ENCODE measurements at places on chromosomes 1 and 21.

GRCh38 chr1:5742032-5742431 is 250.2 kb downstream of the NPHP4 start:
- DNase-seq: no peak

- no peak for DNase-seq
These were observed 13.6 kb upstream of the LRRC3 start for GRCh38 chr21:44441581-44442265.

- no peak for DNase-seq
These were observed 428.8 kb downstream of the SMYD3 start for GRCh38 chr1:246078126-246078887.

DNA sequence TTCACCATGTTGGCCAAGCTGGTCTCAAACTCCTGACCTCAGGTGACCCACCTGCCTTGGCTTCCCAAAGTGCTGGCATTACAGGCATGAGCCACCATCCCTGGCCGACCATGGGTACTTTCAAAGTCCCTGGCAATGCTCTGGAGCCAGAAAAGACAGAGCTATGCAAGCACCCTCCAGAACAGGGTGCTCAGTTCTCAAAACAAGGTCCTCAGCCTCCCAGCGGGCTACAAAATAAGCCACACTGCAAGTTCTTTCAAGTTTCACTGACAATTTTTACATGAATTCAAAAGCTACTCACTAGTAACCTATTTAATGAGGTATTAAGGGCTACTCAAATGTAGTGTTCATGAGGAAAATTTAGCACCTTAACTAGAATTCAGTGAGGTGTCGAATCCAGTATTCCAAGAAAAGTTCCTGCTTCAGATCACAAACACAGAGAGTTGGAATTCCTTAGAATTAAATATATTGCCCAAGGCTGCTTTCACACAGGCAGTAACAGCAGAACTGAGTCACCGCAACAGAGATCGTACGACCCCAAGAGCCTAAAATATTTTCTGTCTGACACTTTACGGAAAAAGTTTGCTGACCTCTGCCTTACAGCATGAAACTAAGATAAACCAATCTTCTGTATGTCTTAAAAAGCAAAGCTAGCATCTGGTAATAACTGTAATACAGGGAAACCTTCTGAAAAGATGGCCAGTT is 60.7 kb downstream of the HSF2BP start:
- no peak for DNase-seq

DNA sequence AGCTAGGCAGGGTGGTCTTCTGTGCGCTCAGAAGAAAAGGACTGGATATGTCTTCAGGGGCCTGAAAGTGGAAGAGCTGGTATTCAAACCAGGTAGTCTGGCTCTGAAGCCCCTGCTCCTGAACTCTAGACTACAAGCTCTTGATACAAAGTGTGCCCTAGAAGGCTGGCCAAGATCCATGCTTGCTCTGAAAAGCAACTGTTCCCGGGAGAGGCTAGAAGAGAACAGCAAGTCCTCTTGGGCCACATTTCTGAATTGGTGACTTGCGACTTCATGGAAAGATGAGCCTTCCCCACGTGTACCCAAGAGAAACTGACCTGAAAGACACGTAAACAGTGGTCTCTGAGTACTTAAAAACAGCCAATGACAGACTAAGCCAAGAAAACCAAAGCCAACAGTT is 123.3 kb upstream of the GRIK3 start:
- DNase-seq: no peak

- DNase-seq: no peak
These were observed 19.6 kb upstream of the TACSTD2 start for GRCh38 chr1:58596631-58597052.

DNA sequence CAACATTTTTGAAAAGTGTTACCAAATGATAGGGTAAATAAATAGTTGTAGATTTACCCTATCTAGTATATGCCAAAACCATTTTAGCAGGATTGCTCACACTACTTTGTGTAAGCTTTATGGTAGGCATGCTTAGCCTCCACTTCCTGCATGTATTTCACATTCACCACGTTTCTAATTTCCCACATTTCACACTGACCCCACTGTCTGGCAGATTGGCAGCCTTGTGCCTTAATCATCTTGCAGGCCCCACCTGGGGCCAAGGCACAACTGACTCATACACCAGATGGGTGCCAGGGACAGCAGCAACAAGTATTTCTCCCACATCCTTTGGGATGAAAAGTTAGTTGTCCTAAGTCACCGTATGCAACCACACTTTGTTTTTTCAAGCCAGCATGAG is 21.2 kb upstream of the CENPF start:
- peak; percentile 9 for DNase-seq

DNA sequence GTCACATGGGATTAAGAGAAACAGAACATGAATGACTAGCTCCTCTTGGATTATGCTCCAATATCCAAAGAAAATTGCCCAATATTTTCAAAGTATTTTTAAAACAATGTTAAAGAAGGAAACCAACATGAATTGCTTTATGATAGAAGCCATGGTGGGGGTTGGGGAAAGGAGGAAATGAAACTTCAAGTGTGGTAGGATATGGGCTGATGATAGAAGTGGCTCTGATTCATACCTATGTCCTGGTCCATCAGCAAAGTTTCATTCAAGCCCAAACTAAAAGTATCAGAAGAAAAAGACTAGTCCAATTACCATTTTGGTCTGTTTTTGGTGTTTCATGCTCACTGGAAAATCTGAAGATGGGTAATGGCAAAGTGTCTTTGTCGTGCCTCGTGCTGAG is 104.2 kb upstream of the PROX1 start:
- DNase-seq: no peak

GRCh38 chr1:41915786-41916571 is 2.7 kb downstream of the HIVEP3 start:
- DNase-seq: peak; percentile 34

DNA sequence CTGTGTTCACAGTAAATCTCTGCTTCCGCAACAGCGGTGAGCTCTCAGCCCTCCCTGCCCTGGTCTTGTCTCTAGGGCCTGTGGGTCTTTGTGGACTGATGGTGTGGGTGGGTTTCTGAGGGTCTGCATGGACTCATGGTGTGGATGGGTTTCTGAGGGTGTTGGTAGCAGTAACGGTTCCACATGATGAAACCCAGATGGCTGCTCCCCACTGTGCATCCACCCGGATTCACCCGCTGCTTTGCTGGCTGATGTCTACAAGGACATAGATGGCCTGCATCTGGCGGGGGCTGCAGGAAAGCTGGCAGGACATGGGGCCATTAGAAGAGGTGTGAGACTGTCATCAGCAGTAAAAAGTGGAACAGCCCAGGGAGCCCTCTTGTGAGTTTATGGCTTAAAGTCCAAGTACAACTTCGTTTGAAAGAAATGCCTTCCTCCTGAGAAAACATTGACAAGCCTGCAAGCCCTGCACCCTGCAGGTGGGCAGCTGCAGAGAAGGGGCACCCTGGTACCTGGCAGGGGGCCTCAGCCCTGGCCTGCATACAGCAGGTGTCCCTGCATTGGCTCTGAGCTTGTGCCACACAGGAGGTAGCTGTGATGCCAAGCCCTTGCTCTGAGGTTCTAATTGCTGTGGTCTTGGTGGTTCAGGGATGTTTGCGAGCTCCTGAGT is 156.9 kb upstream of the COL6A1 start:
- DNase-seq: no peak

GRCh38 chr1:22323141-22323845 is 128.4 kb upstream of the ZBTB40 start:
- no peak for DNase-seq

DNA sequence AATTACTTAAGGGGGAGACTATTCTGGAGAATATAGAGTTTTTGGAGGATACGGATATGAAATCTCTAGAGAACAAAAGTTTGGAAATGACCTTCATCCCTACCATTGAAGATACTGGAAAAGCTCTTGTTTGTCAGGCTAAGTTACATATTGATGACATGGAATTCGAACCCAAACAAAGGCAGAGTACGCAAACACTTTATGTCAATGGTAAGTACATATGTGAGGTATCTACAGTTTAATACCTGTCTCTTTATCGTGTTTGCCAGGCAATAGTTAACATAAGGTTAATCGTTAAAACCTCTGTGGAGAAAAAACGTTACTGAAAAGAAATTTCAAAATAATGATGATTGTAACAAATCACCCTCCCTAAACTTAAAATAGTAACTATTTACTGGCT is 11.8 kb downstream of the VCAM1 start:
- no peak for DNase-seq

- DNase-seq: no peak
These were observed 45.4 kb upstream of the PLD5 start for GRCh38 chr1:242569867-242570266.

DNA sequence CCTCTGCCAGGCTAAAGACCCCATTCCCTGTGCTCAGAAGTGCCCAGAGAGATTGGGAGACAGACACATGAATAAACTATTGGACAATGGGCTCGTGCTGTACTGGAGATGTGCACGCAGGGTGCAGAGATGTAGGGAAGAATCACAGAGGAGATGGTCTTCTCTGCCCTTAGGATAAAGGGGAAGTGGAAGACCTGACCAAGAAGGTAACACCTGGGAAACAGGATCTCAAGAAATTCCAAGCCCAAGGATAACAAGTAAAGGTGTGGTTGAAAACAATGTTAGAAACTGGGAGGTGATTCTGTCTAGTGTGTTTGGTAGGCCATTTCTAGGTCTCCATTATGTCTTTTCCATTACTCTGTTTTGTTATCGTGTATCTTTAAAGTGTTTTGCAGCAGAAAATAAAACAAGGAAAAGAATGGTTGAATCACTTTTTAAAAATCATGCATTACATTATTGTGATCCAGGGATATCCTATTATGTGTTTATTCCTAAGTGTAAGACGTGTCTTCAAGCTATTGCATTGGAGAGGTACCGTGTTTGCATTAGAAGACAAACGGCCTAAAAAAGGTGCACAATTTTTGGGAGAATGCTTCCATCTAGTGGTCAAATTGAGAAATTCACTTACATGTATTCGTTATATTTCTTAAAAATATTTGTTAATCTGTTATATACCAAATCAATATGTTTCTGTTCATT is 40.8 kb upstream of the KCTD3 start:
- DNase-seq: no peak

DNA sequence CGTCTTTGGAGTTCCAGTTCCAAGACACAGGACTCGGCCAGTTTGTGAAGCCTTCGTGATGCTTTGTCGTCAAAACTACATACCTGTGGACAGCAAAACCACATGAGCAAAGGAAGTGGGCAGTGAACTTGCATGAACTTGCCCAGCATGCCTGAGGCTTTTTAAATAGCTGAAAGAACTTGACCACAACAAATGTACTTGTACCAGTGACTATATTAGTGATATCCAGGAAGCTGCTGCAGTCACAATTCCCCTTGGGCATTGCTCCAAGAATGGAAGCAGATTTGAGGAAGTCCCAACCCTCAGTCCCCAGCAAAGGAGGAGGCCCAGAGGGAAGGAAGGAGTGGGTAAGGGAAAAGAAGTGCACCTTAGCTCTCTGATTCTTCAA is 2.6 kb downstream of the FUCA1 start:
- DNase-seq: no peak

DNA sequence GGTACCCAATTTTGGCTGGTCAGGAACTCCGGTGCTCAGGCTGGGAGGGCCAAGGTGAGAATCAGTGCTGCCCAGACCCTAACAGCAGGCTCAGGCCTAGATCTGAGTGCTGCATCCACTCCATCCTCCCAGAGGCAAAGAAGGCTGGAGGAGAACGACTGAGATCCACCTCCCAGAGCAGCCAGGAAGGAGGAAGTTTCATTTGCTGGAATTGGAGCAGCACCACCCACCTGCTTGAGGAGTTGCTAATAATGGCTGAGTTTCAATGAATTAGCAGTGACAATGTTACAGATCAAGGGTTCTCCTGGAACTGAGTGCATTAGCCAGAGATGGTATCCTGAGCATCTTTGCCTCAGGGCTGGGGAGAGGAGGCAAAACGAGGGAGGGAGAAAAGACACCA is 46.7 kb upstream of the KLHDC7A start:
- no peak for DNase-seq

- no peak for DNase-seq
These were observed 28.7 kb downstream of the KCNA3 start for GRCh38 chr1:110645821-110646735.

GRCh38 chr1:89652373-89652772 is 19.5 kb downstream of the LRRC8C start:
- DNase-seq: no peak

- DNase-seq: peak; percentile 17
These were observed 749 bp downstream of the AKIRIN1 start for GRCh38 chr1:38991638-38992411.

- no peak for DNase-seq
These were observed 52.5 kb upstream of the RIPK4 start for GRCh38 chr21:41819236-41819855.

DNA sequence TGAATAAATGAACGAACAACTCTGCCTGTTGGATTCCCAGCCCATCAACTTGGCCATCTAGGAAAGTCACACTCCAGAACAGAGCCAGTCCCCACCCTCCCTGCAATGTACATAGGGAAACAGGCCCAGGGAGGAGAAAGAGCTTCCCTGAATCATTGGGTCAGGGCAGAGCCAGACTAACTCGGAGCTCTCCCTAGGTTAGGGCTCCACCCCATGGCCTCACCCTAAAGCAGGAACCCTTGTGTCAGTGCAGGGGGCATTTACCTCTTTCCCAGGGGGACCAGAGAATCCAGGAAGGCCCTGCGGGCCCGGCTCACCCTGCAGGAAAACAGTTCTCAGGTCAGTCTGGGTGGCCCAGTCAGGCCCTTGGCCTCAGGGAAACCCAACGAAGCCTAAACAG is 11.6 kb downstream of the COL9A2 start:
- peak; percentile 34 for DNase-seq

GRCh38 chr1:193562121-193562520 is 375.7 kb upstream of the B3GALT2 start:
- DNase-seq: no peak

GRCh38 chr1:77412820-77413530 is 131.2 kb downstream of the AK5 start:
- DNase-seq: no peak

DNA sequence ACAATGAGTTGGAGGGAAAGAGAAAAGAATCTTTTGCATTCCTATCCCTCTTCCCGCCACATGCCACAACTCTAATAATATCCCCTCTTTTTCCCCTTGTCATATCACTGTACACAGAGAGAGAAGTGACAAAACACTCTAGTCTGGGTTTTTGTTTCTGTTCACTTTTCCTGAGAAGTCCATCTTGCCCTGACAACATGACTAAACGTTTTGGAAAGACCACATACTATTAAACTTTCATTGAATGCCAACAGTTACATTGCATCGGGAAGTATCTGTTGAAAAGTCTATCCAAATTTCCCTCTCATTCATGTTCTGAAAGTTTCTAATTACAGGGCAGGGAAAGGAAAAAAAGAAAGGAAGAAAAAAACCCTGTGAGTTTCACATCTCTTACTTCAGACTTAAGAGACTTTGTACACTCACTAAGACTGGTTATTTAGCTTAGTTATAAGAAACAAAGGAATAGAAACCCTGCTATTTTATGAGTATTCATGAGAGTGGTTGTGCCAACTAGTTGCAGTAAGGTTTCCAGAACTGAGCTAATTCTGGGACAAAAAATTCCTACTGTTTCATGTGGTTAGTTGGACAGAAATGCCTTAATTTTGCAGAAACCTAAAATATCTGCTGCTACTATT is 16.9 kb downstream of the PLA2G4A start:
- no peak for DNase-seq

- no peak for DNase-seq
These were observed 84.4 kb downstream of the ADARB1 start for GRCh38 chr21:45158491-45159423.

All from activated CD8-positive, alpha-beta T cell treated with anti-CD3 and anti-CD28 coated beads for 36 hours (primary cell).